ENCODE measurements at places on chromosomes 2 and 18.

- DNase-seq: no peak
Measured at GRCh38 chr2:85111819-85112281, 21.3 kb upstream of the TCF7L1 start.

DNA sequence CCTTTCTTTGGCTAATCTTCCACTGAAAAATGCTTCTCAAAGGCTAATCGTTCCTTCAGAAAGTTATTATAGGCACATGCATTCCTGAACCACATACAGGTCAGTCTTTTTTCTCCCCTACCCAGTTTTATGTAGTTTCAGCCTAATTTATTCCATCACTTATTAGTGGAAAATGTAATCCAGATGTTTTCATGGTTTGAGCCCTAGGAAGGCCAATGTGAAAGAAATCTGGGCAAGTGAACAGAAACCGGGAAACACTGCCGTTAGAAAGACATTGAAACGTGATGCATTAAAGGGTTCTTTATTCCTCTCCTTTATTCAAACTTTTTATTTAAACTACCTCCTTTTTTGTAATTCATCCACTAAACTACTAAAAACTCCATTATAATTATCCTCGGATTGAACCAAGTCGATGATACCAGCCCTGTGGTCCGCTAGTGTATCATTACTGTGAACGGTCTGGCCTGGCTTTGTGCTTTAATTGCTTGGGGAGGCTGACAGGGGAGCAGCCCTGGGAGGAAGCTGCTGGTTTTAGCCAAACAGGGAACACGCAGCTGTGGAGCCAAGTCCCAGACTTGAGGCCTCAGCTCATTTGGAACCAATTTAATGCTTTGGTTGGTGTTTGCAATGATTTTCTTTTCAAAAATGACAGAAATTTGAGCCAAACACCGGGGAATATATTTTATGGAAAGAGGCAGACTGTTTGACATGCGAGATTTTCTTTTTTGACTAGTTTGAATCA, 149.2 kb downstream of the ARHGAP28 start:
- no peak for DNase-seq

DNA sequence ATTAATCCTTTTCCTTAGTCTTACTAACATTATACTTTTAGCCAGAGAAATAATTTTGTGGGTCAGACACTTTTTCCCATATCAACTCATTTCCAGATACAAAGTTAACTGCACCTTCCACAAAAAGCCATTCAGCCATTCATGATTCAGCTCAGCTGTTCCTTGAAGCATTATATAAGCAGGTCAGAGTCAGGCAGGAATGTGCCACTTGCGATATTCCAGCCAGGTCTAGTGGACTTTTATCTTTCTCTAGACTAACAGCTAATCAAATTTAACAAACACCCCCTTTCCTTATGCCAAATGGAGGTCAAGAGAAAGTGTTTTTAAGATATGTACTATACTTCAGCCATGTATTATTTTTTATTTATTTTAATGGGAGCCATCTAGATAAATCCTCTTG, 75.6 kb upstream of the EPB41L3 start:
- no peak for DNase-seq

GRCh38 chr2:15874321-15874720, 66.0 kb upstream of the MYCN start:
- no peak for DNase-seq
